Left ventricle myocardium inferior (tissue), 1 donor: ENCODE measurements at places on chromosomes 11 and 22.

DNA sequence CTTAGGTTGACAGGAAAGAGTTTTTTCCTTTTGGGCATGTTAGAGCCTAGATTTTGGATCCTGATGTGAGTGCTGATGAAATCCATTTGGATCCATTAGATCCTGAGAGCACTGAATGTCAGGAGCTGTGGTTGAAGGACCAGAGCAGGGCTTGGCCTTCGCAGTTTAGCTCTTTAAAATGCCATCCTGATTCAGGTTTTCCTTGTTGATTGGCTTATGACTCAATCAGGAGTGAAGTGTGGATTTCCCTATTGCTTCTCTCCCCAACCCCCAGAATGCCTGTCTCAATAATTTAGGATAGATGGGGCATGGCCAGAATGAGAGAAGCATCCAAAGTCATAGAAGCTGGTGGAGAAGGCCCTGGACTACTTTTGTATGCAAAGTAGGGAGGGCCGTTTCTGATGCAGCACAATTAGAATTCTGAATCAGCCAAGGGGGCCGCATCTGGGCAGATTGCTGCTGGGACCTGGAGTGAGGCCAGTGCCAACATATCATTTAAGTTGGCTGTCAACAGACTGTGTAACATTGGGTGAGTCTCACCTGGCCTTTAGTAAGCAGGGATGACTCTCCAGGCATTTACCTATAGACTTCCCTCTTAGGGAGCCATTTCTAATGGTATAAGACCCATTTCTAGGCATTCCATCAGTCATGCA is 80.5 kb downstream of the TEAD1 start:
- no peak for DNase-seq

DNA sequence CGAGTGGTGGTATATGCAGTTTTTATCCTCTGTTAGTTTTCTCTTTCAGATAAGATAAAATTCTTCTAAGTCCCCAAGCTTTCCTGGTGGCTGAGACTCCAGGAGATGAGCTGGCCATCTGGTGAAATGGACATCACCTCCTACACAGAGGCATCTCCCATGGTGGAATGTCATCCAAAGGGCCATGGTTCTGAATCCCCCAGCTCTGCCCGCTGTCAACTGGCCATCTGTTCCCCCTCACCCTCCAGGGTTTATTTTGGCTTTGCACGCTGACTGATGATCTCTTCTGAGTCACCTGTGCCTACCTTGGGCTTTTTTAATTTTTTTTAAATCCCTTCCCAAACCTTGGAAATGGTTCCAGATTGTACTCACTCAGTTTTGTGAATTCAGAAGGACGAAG is 142.2 kb downstream of the HIPK3 start:
- no peak for DNase-seq

- no peak for DNase-seq
Observed at GRCh38 chr11:61362542-61362875, 335 bp downstream of the TMEM138 start.

GRCh38 chr11:33452836-33453624 is 195.8 kb downstream of the HIPK3 start:
- DNase-seq = no peak

- no peak for DNase-seq
Observed at GRCh38 chr11:57266157-57266556, 29.1 kb upstream of the APLNR start.

GRCh38 chr22:47299211-47299862 is 536.9 kb downstream of the TBC1D22A start:
- no peak for DNase-seq
